CD4-positive, alpha-beta memory T cell (primary cell): ENCODE measurements at places on chromosomes 7 and 10.

DNA sequence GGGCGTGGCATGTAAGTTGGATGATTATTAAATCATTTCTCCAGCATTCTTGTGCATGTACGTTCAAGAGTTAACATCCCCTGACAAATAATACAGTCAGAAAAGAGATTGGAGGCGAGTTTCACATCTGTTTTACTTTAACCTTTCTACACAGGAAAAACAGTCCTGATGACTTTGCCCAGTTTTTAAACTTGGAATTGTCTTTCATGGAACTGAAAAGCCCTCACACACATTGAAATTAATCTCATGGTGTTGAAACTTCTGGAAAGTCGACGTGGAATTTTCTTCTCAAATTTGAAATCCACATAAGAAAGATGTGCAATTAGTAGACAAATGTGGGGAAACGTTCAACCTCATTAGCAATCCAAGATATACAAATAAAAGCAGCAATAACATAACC, 31.2 kb upstream of the ZNF438 start:
- no peak for DNase-seq

- no peak for DNase-seq
These were observed 93.9 kb downstream of the ATXN7L1 start for GRCh38 chr7:105782391-105783042.

DNA sequence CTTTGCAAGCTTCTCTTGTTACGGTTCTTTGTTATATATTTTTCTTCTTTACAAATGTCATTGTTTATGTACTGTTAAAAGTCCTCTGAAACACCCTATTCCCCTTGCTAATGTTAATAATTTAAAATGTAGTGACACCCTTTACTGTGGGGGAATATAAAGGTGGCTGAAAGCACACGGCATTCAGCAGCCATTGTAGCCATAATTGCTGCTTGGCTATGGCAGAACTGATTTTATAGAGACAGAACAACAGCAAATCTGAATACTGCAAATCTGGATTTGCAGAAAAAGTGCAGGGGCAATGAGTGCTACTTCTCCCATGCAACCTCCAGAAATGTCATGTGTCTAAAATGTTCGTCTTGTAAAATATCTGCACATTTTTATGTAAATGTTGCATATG, 3.7 kb upstream of the WASL start:
- DNase-seq, result no peak

GRCh38 chr7:149868623-149869290, 5.0 kb upstream of the ATP6V0E2 start:
- no peak for DNase-seq

GRCh38 chr7:115135769-115136410, 214.0 kb downstream of the MDFIC start:
- DNase-seq, result peak; percentile 18

GRCh38 chr7:18708204-18708603, 212.7 kb downstream of the HDAC9 start:
- no peak for DNase-seq

DNA sequence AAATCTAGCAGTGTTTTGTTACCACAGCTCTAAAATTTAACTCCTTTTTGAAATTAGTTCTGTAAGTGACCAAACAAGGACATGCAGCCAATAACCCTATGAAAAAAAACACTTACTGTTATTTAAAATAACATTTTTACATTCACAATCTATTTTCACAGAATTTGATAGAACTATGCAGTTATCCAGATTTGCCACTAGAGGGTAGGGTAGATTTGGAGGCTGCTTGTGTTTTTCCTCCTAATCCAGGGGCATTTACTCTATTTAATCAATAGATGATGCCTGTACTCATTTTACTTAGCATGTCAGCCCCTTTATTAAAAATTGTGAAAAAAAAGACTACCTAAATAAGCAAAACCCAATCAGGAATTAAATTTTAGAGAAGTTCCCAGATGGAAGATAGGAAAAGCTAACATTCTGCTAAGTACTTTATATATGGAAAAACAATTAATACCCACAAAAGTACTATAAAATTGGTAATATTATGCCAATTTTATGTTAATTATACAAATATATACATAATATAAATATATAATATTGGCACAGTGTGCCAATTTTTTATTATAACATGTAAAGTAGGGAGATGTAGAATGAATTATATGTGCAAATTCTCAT, 18.1 kb upstream of the LIPK start:
- DNase-seq, result peak; percentile 22

DNA sequence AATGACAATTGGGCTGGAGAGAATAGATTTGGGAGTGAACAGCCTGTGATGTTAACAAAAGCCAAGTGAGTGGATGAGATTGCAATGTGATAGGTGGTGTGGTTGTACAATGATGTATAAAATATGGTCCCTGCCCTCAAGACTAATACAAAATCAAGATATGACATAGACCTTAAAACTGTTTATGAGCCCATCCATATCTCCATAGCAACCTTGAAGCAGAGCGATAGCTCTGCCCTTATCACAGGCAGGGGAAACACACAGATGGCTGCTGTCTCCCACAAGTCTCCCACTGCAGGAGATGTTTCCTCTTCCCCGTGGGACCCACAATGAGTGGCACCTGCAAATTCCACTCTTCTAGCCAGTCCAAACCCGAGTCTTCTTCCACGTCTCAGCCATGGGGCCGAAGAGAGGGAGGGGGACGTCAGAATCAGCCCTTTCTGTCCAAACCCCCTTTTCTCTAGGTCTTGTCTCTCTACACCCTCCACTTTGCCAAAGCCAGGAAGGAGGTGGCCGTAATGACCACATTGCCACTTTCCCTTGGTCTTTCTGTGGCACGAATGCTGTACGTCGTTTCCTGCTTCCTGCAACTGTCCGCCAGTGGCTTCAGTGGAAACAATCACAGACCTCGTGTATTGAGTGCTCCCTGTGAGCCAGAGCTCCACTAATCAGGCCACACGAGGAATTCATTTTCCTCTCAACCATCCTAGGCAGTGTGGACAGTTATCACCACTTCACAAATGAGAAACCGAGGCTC, 7.5 kb upstream of the TBXAS1 start:
- no peak for DNase-seq

DNA sequence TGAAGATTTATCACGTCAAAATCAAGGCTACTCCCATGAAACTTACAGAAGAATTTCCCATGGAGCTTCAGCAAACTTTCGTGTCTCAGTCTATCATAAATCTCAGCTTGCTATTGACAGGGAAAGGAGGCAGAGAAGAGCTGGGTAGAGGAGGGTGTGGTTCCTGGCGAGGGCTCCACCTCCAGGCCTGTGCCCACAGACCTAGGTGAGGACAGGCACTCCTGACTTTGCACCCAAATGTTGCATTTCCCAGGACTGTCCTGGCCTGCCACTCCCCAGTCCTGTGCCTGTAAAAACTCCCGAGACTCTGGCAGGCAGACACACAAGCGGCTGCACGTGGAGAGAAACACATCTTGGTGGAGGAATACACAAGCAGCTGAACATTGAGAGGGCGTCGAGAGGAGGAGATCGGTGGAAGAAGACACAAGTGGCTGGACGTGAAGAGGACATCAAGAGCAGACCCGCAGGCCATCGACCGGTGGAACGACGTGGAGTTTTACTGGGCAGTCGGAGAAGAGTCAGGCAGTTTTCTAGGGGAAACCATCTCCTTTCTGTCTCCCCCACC, 145.1 kb downstream of the CTNNA3 start:
- DNase-seq, result no peak

- no peak for DNase-seq
These were observed 22.7 kb downstream of the CCNY start for GRCh38 chr10:35359056-35359455.

DNA sequence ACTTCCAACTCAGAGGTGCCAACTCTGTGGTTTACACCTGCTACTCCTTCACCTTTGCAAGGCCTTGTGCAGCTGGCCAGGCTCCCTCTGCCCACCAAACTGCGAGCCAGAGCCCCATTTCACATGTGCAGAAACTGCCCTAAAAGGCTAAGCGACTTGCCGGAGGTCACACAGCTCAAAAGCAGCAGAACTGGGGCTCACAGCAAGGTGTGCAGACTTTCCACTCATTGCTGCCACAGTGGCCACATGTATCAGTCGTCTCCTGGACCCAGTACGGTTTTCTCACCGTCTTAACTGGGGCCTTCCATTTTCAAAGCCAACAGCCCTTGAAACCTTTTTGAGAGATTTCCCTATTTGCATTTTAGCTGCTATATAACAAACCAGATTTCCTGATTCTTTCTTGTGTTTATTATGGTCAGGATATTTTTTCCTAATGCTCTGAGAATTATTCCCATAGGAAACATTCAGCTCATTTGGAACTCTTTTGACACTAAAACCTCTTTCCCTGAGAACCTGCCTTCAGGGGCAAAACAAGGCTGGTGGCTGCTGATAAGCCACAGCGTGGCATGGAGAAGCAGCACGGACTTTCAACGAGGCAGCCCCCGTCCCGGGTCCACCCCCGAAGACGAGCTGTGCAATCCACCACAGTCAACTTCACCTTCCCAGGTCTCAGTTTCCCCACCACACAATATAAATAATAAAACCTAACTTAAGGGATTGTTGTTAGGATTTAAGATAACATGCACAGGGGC, 29.9 kb downstream of the SORBS1 start:
- DNase-seq, result no peak

DNA sequence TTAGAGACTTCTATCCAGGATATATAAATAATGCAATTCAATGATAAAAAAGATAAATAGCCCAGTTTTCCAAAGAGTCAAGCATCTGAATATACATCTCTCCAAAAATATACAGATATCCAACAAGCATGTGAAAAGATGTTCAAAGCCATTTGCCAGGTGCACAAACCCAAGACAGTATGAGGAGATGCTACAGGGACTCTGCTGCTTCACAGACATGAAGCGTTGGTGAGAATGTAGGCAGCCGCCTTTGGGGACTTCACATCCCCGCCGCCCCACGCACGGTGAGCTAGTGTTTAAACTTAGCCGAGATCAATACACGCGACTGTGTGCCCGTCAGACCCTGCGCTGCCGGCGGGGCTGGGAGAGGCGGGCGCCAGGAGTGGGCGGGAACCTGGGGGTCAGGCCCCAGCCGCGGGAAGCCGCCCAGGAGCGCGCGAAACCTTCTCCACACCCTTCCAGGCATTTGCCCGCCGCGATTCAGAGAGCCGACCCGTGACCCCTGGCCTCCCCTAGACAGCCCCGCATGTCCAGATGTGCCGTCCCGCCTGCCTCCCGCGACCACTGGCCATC, 927 bp upstream of the ALOX5 start:
- DNase-seq, result peak; percentile 22

DNA sequence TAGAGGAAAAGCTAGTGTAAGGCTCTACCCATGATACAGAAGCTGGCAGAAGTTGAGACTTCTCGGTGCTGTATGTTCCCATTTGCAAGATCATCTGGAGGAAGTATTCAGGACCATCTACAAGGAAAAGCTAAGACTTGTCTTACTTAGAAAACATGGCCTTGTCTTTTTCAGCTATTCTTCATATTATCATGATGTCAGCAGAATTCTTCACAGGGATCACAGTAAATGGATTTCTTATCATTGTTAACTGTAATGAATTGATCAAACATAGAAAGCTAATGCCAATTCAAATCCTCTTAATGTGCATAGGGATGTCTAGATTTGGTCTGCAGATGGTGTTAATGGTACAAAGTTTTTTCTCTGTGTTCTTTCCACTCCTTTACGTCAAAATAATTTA, 79.6 kb upstream of the SCIN start:
- DNase-seq, result no peak

GRCh38 chr7:141150465-141150864, 76.6 kb downstream of the TMEM178B start:
- no peak for DNase-seq

- no peak for DNase-seq
These were observed 45.7 kb upstream of the GJD4 start for GRCh38 chr10:35559416-35559815.

DNA sequence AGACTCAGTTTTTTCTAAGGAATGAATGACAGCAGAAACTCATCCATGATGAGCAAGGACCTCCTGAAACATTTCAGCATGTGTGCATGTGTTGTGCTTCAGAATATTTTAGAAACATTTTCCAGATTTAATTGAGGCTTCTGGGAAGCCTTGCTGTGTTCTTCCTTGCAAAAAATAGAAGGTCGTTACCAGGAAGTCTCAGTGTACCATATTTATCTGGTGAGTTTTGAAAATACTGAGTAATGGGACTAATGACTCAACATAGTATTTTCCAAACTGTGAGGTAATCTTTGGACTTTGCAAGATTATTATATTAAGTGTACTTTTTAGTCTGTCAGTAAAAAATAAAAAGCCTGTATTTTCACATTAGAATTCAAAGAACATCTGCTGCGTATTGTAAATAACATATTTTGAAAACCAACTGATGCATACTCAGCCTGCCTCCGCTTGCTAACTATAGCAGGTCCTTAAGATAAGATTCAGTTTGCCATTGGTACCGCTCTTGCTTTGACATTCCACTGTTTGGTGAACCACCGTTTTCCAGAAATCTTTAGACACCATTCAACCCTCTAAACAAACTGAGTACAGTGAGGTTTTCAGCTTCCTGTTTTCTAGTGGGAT, 739.6 kb upstream of the GALNT17 start:
- no peak for DNase-seq

GRCh38 chr10:75070961-75071428, 40.5 kb upstream of the SAMD8 start:
- DNase-seq, result no peak

DNA sequence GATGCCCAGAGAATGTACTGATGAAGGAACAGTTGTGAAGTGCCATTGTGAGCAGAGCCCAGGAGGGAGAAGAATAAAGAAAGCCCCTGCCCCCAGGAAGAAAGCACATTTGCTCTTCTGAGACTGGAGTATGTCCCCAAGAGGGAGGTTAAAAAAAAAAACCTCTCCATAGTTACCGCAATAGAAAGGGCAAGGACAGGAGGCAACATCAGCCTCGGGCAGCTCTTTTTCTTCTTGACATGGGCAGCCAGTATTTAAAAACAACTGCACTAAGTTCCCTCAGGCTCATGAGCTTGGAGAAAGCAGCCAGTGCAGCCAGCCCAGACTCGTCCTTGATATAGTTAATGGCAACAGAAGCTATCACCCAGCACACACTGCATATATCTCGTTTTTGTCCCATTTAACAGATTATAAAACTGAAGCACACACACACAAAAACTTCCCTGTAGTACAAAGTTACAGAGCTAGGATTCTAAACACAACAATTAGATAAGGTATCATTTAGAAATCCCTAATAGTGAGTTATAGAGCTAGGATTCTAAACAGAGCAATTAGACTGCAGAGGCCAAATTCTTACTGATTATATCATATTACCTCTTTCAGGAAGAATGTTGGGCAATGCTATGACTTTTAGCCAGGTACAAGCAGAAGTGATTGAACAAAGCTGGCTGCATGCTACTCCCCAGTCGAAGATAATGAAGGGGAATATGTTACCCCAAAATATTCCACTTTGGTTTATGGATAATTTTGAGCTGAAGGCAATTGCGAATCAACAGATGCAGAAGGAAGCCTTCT, 823.5 kb downstream of the GRID1 start:
- no peak for DNase-seq

DNA sequence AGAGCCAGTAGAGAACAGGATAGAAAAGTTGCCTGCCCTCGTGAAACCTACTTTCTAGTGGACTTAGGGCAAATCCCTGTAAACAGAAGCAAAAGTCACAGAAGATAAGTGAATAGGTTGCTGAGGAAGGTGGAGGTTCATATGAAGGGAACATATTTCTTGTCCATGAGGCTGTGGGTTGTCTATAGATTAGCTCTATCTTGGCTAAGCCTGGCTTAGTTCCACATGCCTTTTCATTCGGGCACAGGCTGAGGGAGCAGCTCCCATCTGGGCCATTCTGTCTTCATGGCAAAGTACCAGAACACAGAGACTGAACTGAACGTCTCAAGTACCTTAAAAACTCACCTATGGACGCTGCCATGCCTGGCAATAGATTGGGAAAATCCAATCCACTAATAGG, 45.3 kb downstream of the BZW2 start:
- no peak for DNase-seq
